ENCODE measurements at places on chromosomes 4 and X.

GRCh38 chr4:60081839-60082238 is 1118.3 kb upstream of the ADGRL3 start:
- no peak for DNase-seq
- H3K27ac ChIP-seq: no peak overlapping the region
- no peaks in the 10 kb centered on the region for H3K4me1 ChIP-seq
- no peaks in the 10 kb centered on the region for H3K36me3 ChIP-seq
- H3K4me3 ChIP-seq: no peak overlapping the region

- no peak overlapping the region for H3K27ac ChIP-seq
- H3K4me3 ChIP-seq: no peak overlapping the region
- no peak for DNase-seq
- no peaks in the 10 kb centered on the region for H3K36me3 ChIP-seq
- H3K4me1 ChIP-seq: no peaks in the 10 kb centered on the region
Measured at GRCh38 chr4:90254357-90254756, 127.2 kb downstream of the CCSER1 start.

GRCh38 chr4:176539091-176539784 is 219.5 kb downstream of the SPCS3 start:
- no peak for DNase-seq
- H3K4me3 ChIP-seq: no peak overlapping the region
- H3K36me3 ChIP-seq: no peaks in the 10 kb centered on the region
- H3K27ac ChIP-seq: no peak overlapping the region
- no peaks in the 10 kb centered on the region for H3K27me3 ChIP-seq

GRCh38 chrX:154661170-154661569 is 7.8 kb upstream of the CTAG2 start:
- H3K4me1 ChIP-seq: no peaks in the 10 kb centered on the region
- H3K36me3 ChIP-seq: no peaks in the 10 kb centered on the region
- no peak overlapping the region for H3K27ac ChIP-seq
- H3K27me3 ChIP-seq: no peaks in the 10 kb centered on the region
- H3K4me3 ChIP-seq: no peak overlapping the region

DNA sequence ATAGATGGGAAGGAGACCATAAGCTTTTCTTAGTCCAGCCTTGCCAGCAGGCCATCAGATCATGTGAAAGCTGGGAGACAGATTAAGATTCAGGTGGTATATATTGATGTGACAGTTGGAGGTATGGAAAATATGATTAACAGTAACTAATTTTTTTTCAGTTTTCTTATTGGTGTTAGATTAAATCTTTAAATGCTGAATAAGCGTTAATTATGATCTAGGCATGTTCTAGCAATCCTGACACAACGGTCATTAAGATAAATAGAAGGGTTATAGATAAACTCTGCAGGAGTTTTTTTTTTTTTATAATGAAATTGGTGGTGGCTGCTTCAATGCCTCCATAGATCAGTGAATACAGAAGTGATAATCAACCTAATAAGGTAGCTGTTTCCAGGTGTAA is 649.5 kb upstream of the TENM3 start:
- H3K4me1 ChIP-seq: no peaks in the 10 kb centered on the region
- H3K27me3 ChIP-seq: peaks cover 18% of the 10 kb centered on the region
- no peak overlapping the region for H3K4me3 ChIP-seq
- no peak for DNase-seq
- no peak overlapping the region for H3K27ac ChIP-seq
- no peaks in the 10 kb centered on the region for H3K36me3 ChIP-seq

DNA sequence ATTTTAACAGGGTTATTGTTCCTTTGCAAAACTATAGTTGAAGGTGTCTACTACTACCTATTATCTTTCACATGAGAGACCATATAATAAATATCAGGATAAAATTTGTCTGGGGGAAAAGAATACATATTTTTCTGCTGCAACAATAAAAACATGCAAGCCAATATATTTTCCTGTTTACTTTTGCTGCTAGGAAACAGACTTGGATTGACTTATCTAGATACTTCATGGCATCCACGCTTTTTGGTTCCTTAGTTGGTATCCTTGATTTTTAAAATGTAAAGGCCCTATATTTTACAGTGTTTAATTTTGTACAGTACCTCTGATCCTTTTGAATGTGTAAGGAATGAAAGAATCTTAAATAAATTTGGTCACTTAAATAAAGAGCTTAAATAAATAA is 150.6 kb downstream of the GPC3 start:
- peaks cover 5% of the 10 kb centered on the region for H3K4me1 ChIP-seq
- H3K27ac ChIP-seq: no peak overlapping the region
- no peaks in the 10 kb centered on the region for H3K36me3 ChIP-seq
- no peak for DNase-seq

GRCh38 chrX:18151649-18152048 is 69.0 kb downstream of the BEND2 start:
- DNase-seq: no peak
- no peak overlapping the region for H3K4me3 ChIP-seq
- no peaks in the 10 kb centered on the region for H3K36me3 ChIP-seq
- H3K27ac ChIP-seq: no peak overlapping the region

DNA sequence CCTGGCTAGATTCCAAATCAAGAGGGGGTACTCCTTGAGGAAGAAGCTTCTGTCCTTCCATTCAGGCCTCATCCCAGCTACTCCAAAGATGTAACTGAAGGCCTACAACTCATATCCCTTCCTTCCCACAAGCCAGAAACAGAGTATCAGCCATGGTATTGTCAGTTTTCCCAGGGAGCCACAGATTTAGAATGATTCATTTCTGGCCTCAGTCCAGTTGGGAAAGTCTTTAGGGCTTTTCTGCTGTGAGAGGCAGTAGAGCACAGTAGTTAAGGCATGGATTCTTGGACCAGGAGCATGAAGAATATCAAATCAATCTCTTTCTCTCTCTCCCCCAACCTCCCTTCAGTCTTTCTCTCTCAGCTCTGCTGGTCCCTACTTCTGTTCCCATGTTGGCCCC is 505.0 kb downstream of the BCOR start:
- H3K27ac ChIP-seq: no peak overlapping the region
- no peak for DNase-seq
- H3K36me3 ChIP-seq: no peaks in the 10 kb centered on the region
- H3K27me3 ChIP-seq: no peaks in the 10 kb centered on the region
- no peak overlapping the region for H3K4me3 ChIP-seq

GRCh38 chrX:103215425-103215991 is 600 bp downstream of the BEX4 start:
- H3K27me3 ChIP-seq: no peaks in the 10 kb centered on the region
- H3K4me3 ChIP-seq: peak overlapping the region; percentile 99
- peaks cover 12% of the 10 kb centered on the region for H3K4me1 ChIP-seq
- H3K27ac ChIP-seq: peak overlapping the region; percentile 99

GRCh38 chr4:176038789-176039188 is 26.9 kb upstream of the WDR17 start:
- H3K36me3 ChIP-seq: no peaks in the 10 kb centered on the region
- no peaks in the 10 kb centered on the region for H3K27me3 ChIP-seq
- no peak overlapping the region for H3K4me3 ChIP-seq
- no peaks in the 10 kb centered on the region for H3K4me1 ChIP-seq
- no peak for DNase-seq

DNA sequence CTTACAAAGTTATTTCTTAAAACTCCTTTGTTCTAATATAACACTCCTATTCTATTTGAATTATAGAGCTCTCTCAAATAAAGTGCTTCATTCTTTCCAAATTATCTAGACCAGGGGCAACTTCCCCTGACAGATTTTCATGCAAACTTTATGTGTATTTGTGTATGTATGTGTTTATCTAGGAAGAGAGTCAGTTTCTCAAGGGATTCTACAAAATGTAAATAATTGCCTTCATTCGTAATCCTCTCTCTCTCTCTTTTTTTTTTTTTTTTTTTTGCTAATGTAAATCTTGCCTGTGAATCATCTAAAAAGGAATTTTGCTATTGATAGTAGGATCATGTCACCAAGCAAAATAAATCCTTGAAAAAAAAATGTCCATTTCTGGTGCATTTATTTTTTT is 38.9 kb upstream of the RBPJ start:
- H3K4me3 ChIP-seq: no peak overlapping the region
- no peaks in the 10 kb centered on the region for H3K4me1 ChIP-seq

- DNase-seq: no peak
- no peaks in the 10 kb centered on the region for H3K4me1 ChIP-seq
- H3K36me3 ChIP-seq: peaks cover 4% of the 10 kb centered on the region
- no peaks in the 10 kb centered on the region for H3K27me3 ChIP-seq
- H3K4me3 ChIP-seq: no peak overlapping the region
- no peak overlapping the region for H3K27ac ChIP-seq
Measured at GRCh38 chr4:145047151-145047550, 50.8 kb downstream of the ANAPC10 start.

DNA sequence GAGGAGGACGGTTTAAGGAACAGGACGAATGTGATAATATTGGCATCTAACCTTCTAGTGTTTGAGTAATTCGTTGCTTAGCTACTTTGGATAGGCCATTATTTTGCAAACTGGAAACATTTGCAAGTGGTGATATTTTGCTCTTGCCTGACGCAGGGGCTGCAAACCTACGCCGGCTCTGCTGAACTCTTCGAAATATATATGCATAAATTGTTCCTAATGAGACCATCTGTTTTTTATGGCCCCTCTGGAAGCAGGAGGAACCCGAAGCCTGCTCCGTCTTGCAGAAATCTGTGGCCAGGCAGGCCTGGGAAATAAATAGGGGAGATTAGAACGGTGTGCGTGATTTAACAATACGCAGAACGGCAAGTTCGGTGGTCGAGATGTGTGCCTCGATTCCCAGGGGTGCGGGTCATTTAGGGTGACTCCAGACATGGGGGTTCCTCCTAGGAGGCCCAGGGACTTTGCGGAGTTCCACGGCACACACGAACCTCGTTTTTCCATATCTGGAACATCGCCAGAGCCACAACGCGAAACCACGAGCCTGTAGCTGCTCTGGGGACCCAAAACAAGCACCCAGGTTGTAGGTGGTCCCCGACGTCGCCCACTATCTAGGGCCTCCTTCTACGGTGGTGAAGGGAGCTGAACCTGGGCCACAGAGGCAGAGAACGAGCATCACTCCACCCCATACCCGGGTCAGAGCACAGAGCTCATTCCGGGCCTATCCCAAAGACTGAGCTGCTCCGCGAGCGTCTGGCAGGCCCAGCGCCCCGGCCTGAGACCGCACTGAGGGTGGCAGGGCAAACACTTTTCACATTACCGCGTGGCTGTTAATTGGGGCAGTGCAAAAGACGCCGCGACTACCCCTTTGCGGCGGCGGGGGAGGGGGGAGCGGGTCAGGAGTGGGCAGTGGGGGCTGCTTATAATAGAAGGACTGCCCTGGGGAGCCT is 89.7 kb downstream of the BCOR start:
- H3K36me3 ChIP-seq: no peaks in the 10 kb centered on the region
- H3K4me1 ChIP-seq: peaks cover 20% of the 10 kb centered on the region
- no peak overlapping the region for H3K4me3 ChIP-seq
- no peak overlapping the region for H3K27ac ChIP-seq
- no peak for DNase-seq

DNA sequence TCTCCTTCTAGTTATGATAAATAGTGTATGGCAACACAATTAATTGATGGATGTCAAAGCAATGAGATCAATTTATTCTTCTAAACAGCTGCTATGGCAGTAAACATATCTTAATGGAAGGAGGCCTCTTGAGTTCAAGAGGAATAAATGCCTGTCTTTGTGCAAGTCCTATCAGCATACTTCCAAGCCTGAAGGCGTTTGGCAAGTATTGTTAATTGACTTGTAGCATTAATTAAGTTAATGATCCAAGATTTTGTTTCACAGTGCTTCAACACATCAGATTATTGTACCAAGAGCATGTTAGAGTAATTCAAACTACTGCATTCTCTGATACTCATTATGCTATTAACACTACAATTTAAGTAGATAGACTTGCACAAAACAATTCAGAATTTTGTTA is 144.8 kb downstream of the FAT4 start:
- no peaks in the 10 kb centered on the region for H3K27me3 ChIP-seq
- no peak overlapping the region for H3K4me3 ChIP-seq
- no peaks in the 10 kb centered on the region for H3K4me1 ChIP-seq
- no peaks in the 10 kb centered on the region for H3K36me3 ChIP-seq
- no peak for DNase-seq

- H3K4me1 ChIP-seq: no peaks in the 10 kb centered on the region
- H3K27me3 ChIP-seq: no peaks in the 10 kb centered on the region
- H3K4me3 ChIP-seq: no peak overlapping the region
- H3K27ac ChIP-seq: no peak overlapping the region
Measured at GRCh38 chr4:40731361-40731760, 18.4 kb upstream of the NSUN7 start.

GRCh38 chrX:63747331-63747730 is 37.7 kb downstream of the ARHGEF9 start:
- peak; percentile 68 for DNase-seq
- H3K27me3 ChIP-seq: no peaks in the 10 kb centered on the region
- peaks cover 7% of the 10 kb centered on the region for H3K4me1 ChIP-seq
- H3K27ac ChIP-seq: no peak overlapping the region
- H3K4me3 ChIP-seq: no peak overlapping the region

GRCh38 chrX:23982891-23983290 is 44.1 kb downstream of the KLHL15 start:
- no peak overlapping the region for H3K27ac ChIP-seq
- no peak for DNase-seq
- no peaks in the 10 kb centered on the region for H3K27me3 ChIP-seq
- H3K4me1 ChIP-seq: peaks cover 21% of the 10 kb centered on the region
- H3K36me3 ChIP-seq: peaks cover 19% of the 10 kb centered on the region

DNA sequence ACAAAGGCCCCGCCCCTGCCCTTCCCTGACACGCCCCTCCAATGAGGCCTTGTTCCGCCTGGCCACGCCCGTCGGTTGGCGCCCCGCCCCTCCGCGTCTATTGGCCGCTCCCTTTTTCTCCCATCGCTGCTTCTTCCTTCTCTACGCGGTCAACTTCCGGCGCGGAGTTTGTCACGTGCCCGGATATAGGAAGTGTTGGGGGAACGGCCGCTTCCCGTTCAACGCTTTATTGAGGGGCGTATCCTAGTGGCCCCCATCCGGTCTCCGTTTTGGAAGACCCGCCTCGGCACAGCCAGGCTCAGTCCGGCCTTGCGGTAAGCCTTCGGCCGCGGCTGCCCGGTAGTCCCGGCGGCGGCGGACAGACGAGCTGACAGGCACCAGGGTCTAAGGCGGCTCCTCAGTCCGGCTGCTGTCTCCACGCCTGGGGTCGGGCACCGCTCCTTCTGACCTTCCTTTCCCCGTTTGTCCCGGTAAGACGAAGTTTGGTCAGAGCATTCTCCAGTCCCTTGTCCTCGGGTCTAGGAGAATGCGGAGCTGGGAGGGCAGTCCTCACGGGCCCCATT is at the start of gene EXOC1:
EXOC1 (plus strand) TSS at position 165 of the 563 bp plus-strand sequence. CDS start 4,676 bp downstream, outside the sequence.
- H3K4me1 ChIP-seq: peaks cover 8% of the 10 kb centered on the region
- peak; percentile 98 for DNase-seq
- peak within 1 kb of the TSS; percentile 54 for H3K4me3 ChIP-seq
- H3K27me3 ChIP-seq: no peaks in the 10 kb centered on the region
